ENCODE measurements at places on chromosomes 11 and 22.

DNA sequence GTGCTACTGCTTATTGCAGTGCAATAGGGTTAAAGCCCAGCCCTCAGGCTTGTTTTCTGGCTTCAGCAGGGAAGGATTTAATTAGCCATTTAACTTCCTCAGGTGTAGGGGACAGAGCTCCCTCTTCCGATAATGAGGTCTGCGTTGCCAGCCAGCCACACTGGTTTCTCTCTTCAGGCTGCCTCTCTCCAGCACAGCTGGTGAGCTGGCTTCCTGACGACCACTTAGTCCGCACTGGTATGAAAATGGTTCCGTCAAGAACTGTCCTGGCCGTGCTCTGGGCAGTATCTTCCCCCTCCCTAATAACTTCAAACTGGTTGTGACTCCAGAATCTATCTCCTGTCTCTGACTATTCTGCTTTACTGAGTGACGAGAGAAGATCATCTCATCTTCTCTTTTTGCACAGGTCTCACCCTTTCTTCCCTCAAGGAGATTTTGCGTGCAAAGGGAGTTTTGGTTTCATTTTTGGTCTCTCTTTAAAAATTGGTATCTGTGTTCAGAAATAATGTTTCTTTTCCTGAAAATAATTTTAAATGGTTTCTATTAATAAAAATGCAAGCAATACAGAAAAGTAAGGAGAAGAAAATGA lies 49.2 kb downstream of the CNTN5 start:
- no peak for DNase-seq

DNA sequence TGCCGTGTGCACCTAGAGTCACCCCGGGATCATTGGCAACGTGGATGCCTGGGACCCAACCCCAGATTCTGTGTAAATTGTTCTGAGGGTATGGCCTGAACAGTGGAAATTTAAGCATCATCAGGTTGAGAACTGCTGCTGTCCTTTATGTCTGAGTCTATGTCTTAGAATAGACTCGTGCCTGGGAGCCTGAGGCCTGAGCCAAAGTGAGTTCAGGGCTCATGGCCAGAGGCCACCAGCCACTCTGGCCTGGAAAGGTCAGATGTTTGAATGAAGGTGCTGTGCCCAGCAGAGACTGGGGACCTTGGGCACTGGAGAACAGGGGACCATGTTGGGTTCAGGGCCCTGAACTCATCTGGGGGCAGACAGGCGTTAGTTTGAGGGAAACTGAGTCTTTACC lies 91.1 kb downstream of the MYO18B start:
- no peak for DNase-seq

DNA sequence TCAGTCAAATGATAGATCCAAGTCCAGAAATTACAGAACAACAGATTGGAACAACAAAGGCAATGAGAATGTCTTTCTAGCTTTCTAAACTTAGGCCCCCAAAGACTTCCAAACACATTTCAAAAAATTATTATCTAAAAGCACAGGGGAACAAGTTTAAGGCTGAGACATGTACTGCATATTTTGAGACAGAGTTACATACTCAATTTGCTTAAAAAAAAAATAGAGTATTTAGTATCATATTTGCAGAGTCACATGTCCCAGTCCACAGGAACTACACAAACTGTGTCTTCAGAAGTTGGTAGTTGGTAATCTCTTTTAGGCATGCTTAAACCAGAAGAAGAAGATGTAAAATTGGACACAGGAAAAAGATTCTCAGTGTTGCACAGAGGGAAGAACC lies 127.2 kb downstream of the MAML2 start:
- no peak for DNase-seq

DNA sequence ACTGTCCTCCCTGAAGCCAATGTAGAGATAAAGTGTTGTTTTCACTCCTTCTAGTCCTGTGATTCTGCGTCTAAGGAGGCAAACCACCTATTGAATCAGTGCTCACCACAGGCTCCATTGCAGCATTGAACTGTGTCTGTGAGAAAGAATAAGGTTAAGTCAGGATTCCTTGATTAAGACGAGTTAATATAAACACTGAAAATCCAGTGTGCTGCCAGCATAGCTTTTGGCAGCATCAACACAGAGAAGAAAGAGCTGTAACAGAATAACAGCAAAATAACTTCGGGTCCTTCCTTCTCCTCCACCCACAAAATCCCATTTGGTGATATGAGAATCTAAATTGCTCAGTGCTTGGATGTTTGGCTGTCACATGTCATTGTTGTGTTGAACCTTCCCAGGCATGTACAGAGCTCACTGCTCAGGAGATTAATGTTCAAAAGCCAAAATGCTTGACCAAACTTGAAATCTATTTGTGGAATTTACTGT lies 185.2 kb upstream of the DDI1 start:
- no peak for DNase-seq

- no peak for DNase-seq
Observed at GRCh38 chr22:35212996-35213395, 44.3 kb upstream of the HMGXB4 start.

DNA sequence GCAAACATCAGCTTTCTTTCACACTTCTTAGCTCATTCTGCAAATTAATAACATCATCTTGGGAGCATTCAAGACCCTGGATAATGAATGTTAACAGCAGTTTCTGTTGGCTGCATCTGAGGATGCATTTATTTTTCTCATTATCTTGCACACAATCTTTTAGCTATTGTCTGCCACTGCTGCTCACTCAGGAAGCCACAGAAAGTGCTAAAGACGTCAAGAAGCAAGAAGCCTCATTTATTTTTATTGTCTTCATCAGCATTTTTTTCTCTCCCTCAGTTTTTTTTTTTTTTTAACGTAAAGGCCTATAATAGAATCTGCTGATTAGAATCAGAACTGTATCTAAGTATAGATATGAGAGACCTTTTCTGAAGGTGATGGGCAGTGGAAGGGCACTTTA lies 1339.4 kb downstream of the FAM181B start:
- DNase-seq, result no peak

GRCh38 chr11:131327421-131327820 lies 43.0 kb upstream of the NTM start:
- no peak for DNase-seq

DNA sequence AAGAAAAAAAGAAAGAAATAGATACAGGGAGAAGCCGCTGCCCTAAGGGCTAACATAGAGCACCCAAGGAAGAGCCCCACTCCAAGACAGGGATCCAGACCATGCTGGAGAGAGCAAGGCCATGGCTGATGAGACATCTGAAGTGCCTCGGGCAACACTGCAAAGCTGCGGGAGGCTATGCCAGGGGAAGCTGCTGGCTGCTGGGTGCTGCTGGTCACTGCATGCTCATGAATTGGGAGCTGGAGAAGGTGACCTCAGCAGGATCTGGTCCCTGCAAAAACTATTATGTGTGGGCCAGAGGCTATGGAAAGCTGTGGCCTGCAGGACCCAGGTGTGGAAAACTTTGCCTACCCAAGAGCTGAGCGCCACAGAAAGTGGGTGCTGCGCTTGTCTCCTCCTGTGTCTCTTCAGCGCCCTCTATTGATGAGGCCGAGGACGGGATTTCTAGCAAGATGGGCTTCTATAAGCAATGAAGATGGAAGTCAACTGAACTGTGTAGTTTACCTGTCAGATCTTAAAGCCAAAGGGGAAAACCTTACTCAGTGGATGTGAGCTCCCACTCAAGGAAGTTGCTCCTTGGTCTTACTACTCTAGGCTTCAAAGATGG lies 17.3 kb upstream of the SLC29A2 start:
- peak; percentile 69 for DNase-seq

DNA sequence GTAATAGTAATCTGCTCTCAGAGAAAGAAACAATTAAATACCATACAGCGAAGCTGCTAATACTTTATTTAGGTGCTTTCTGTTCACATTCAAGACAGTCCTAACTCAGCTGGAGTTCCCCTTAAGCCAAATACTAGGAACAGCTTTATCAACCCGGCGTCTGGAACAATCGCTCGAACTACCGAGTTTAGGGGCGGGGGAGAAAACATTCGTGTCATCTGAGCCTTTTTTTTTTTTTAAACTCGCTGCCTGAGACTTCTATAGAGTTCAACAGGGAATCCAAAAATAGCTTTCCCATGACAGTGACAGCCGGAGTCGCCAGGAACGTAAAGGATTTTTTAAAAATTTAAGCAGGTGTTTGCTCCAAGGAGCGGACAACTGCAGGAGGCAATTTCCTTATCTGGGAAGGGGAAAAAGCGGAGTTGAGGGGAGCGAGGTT lies 852 bp downstream of the TRAF6 start:
- DNase-seq, result peak; percentile 15

DNA sequence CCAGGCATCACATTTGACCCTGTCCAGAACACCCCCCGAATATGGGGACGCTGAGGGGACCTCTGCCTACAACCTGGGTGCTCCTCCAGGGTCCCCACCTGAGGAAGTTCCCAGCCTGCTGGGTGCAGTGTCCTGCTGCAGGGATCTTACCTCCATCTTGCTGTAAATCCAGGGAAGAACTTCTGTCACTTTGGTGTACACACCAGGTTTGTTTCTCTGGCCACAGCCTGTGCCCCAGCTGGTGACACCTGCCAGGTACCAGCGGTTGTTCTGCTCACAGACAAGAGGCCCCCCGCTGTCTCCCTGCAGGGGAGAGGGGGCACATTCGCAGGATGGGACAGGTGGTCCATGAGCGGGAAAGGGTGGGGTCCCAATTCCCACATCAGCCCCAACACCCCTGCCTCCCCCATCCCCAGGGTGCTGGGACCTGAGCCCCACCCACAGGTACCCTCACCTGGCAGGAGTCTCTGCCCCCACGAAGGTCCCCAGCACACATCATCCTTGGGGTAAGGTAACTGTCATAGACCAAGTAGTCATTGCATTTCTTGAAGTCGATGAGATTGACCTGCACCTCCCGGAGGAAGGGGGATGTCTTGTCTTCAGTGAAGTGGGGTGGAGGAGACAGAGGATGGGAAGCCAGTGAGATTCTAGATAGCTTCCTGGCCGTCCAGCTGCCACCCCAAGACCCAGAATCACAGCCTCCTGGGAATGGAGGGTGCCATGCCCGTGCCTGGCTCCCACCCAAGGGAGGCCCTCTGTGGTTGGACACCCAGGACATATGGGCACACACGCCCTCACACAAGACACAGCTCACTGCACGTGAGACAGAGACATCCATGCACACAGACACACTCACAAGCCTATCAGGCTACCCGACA lies 25.5 kb downstream of the TMPRSS13 start:
- DNase-seq, result no peak

DNA sequence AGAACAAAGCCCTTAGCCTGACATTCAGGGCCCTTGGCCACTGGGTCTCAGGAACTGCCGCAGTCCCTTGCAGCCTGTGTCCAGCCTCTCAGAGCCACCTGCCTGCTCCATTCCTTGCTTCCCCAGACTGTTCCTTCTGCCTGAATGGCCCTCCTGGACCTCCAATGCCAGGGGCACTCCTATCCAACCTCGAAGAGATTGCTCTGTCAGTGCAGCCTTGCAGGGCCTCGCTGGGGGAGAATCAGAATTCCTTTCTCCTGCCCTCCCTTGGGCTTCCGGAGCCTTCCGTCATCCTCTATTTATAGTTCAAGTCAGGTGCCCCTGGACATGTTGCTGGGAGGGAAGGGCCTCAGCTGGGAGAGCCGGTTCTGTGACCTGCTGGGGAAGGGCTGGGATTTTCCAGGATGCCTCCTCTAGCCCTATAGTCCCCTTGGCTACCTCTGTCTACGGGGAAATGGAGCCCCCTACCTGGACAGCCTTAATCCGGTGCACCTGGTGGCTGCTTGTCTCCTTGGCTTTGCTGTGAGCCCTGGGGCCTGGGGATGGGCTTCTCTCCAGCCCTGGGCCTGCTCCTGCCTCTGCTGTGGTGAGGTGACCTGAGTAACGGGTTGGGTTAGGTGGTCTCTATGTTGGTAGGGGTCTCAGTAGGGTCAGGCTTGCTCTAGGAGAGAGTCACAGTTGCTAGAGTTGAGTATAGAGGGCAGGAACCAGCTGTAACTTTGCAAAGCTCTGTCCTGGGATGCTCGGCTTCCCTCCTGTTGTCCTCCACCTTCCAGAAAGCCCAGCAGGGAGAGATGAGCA lies 45.9 kb upstream of the SYT7 start:
- no peak for DNase-seq

- peak; percentile 66 for DNase-seq
Observed at GRCh38 chr11:62552485-62553079, 6.0 kb upstream of the AHNAK start.

GRCh38 chr11:116472651-116473050 lies 300.1 kb downstream of the BUD13 start:
- no peak for DNase-seq

- DNase-seq, result no peak
Observed at GRCh38 chr11:12161603-12162350, 51.4 kb downstream of the MICAL2 start.

DNA sequence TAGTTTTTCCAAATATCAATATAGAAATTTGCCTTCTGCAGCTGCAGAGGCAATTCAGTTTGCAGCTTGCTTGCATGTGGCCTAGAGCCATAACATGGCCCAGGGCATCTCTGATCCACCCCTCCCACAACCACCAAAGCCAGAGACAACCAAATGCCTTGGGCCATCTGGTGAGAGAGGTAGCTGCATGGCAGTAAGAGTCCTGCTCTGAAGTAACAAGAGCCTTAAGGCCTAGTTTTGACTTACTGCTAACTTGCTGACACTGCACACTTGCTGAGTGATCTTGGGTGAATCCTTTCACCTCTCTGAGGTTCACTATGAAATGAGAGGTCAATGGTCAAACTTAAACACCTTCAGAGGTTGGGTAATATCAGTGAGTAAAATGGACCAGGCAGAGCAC lies 4.9 kb upstream of the SPECC1L start:
- no peak for DNase-seq

GRCh38 chr11:128524172-128524571 lies 63.2 kb downstream of the ETS1 start:
- no peak for DNase-seq

GRCh38 chr22:36763576-36763975 lies 12.3 kb downstream of the IFT27 start:
- no peak for DNase-seq

DNA sequence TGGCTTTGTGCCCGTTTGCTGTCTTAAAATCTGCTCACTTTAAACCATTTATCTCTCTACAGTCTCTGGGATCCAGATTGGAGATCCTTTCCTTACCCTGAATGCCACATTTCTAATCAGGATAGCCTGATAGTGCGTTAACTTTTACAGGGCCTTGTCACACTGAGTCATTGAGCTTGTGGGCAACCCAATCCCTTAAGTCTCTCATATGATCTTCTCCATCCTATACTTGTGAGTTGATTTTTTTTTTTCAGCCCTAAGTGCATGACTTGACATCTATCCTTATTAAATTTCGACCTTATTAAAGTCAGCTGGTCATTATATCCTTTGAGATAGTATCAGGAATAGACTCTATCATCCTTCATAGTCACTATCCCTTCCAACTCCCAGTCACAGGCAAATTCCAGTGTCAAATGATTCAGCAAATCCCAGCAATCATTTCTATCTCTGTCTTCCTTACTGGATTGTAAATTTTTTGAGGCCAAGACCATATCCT lies 57.7 kb downstream of the TEAD1 start:
- DNase-seq, result no peak

Measured in MV-4-11 (cell line).